Stimulated activated CD4-positive, alpha-beta T cell treated with anti-CD3 and anti-CD28 coated beads, Interleukin-12 subunit alpha, Interleukin-12 subunit beta, amount 100 ng/mL, for 24 hours (primary cell): ENCODE measurements at places on chromosomes 12 and 14.

GRCh38 chr12:91877456-91878235 is 268.0 kb downstream of the BTG1 start:
- DNase-seq, result peak; percentile 3

DNA sequence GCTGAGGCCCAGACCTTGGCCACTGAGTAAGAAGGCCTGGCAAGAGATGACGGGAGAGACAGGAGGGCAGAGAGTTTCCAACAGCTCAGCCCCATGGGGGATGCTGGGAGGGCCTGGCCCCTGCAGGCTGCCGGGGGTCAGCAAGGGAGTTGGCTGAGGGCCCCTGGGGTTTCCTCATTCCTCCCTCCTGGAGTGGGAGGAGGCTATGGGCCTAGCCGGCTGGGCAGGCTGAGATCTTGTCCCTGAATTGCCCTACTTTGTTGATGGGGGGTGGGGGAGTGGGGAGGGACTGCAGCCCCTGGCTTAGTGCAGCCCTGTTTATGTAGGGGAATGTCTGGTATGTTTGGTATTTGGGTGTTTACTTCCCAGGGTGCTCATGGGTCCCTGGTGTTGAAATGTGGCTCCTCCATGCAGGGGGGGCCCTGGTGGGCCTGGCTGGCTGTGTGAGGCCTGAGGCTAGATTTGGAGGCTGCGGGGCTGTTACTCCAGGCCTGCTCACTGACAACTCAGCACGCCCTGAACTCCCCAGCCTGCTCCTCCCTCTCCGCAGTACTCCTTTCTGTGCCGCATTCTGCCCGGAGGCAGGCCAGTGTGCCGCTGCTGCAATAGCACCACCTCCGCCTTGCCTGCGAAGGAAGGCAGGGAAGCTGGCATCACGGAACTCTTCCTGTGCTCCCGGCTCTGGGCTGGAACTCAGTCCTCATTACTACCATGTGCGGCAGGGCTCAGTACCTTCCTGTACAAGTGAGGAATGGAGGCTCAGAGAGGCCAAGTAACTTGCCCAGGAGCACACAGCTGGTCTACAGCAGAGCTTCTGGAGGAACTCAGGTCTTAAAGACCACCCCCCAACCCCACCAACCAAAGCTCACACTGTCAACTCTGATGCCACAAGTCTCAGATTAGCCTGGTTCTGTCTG is 25.3 kb downstream of the JDP2 start:
- DNase-seq, result no peak

DNA sequence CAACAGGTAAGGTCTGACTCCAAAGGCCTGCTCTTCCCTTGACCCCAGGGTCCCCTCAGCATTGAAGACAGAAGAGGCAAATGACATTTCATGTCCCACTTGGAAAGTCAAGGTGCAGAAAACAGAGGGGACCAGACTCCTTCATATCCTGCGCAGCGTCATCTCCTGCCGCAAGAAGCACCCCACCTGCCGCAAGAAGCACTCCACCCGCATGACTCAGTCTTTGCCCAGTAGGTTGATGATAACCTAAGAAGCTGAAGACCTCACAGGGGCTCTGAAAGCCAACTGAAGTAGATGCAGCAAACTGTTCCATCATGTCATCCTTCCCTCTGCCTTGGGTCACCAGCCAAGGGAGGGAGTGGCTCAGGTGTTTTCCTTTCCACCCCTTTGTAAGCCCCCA is 11.6 kb upstream of the SMUG1 start:
- no peak for DNase-seq

GRCh38 chr12:7373226-7373625 is 69.4 kb downstream of the ACSM4 start:
- no peak for DNase-seq

- DNase-seq, result no peak
Observed at GRCh38 chr14:78701246-78701645, 531.1 kb downstream of the NRXN3 start.

DNA sequence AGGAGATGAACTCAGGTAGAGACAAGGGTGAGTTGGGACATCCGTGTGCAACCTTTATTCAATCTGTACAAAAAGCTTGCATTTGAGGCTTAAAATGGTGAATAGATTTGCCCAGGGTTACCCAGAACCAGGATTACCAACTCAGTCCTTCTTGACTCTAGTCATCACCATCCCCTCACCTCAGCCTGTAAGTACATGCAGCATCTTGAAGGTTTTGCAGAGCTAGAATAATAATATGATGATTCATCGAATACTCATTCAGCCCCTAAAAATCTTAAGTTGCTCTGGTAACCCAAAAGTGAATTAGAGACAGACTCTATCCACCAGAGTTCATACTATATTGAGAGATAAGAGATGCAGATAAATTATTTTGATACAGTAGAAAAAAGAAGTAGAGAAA is 90.3 kb downstream of the NKX2-1 start:
- DNase-seq, result no peak

- DNase-seq, result no peak
Observed at GRCh38 chr14:90301668-90302090, 30.1 kb downstream of the NRDE2 start.

- no peak for DNase-seq
Observed at GRCh38 chr12:106234449-106234848, 13.4 kb downstream of the CKAP4 start.

DNA sequence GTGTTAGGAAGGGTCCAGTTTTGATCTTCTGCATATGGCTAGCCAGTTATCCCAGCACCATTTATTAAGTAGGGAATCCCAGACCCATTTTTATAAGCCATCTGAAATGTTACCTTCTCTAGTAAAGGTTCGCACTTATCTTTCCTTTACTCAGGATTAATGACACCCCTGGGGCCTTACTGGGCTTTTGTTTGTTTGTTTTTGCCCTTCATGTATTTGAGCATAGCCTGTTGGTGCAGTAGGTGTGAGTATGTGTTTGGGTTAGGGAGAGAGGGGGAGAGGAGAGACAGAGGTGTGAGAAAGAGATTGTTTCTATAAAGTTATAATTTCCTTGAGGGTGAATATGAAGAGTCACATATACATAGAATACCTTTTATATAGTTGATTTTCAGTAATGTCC is 96.9 kb downstream of the AKAP6 start:
- DNase-seq, result no peak

DNA sequence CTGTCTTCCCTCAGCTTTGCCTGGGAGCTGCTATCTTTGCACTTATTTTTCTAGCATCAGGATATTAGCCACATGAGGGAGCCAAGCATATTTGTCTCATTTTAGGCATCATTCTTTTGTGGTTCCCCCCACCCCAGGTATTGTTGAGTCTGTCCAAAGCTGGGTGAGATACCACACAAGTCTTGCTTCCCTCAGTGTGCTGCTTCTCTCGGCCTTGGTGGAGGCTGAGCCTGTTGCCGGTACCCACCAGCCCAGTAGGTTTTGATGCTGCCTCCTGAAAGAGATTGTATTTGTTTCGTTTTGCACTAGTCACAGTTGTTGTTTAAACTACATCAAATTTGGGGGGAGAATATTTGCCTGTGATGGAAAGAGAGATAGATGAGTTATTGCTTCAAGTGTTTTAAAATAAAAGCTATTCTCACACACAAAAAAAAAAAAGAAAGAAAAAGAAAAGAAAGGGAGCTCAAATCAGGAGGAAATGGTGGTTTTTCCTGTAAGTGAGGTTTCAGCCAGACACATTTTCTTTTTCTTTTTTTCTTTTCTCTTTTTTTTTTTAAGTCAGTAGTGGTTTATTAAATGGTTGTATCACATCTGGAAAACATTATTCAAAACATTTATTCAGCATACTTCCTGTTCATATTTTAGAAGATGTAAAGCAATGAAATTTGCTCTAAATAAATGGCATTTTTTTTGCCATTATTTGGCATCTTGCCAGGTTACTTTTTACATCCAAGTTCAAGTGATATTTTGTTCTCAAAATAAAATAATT is 58.5 kb downstream of the SLC4A8 start:
- peak; percentile 4 for DNase-seq

GRCh38 chr14:57171363-57171762 is 97.3 kb downstream of the EXOC5 start:
- DNase-seq, result no peak

- no peak for DNase-seq
Observed at GRCh38 chr14:77267937-77268699, 2.9 kb downstream of the NGB start.

DNA sequence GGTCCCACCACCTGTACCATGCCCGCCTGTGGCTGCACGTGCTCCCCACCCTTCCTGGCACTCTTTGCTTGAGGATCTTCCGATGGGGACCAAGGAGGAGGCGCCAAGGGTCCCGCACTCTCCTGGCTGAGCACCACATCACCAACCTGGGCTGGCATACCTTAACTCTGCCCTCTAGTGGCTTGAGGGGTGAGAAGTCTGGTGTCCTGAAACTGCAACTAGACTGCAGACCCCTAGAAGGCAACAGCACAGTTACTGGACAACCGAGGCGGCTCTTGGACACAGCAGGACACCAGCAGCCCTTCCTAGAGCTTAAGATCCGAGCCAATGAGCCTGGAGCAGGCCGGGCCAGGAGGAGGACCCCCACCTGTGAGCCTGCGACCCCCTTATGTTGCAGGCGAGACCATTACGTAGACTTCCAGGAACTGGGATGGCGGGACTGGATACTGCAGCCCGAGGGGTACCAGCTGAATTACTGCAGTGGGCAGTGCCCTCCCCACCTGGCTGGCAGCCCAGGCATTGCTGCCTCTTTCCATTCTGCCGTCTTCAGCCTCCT is 1.1 kb downstream of the INHBE start:
- no peak for DNase-seq

DNA sequence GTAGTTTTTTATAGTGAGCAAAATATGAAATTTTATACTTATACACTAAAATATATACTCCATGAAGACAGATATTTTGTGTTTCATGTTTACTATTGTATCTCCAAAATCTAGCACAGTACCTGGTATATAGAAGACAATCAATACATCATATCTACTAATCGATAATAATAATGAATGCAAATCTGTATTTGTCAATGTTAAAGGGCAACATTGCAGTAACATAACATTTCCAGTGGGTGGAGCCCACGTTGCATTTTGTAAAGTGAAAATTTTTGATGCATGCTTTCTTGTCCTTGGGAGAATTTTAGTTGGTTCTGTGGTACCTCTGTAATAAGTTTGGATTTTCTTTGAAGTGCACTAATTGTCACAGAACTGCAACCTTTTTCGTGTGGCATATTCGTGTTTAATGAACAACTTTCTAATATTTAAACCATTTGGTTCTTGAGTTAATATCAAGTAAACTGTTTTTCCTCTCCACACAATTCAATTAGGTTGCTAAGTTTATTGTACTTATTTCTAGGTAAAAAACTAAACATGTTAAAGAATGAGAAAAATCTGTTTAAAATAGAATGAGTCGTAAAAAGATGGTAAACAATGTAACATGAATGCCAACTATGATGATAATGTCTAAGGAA is 47.4 kb downstream of the AVPR1A start:
- DNase-seq, result no peak

DNA sequence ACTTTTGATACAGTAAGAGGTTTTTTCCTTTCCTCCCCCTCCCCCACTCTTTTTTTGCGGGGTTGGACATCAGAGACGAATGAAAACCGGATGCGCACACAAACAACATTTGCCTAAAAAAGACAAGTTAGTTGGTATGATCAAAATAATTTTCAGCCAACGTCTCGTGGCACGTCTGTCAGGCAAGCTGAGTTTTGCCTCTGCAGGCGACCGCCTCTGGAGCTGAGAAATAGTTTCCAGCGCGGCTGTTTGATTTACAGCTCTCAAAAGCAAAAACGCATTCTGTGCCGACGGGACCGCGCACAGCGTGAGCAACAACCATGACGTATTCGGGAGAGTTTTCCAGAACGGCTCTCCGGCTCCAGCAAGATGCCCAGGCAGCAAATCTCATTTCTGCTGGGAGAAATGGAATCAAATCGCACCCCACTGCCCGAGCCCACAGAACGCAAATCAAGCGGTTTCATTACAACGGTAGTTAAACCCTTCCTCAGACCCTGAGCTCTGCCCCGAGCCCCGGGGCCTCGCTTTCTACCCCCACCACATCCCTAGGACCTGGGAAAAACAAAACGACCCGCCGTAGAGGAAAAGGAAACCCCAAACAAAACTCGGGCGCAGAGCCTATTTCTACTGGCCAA is 14.2 kb upstream of the CALM1 start:
- DNase-seq, result peak; percentile 55

- DNase-seq, result no peak
Observed at GRCh38 chr12:21659383-21659782, 1.7 kb upstream of the LDHB start.

DNA sequence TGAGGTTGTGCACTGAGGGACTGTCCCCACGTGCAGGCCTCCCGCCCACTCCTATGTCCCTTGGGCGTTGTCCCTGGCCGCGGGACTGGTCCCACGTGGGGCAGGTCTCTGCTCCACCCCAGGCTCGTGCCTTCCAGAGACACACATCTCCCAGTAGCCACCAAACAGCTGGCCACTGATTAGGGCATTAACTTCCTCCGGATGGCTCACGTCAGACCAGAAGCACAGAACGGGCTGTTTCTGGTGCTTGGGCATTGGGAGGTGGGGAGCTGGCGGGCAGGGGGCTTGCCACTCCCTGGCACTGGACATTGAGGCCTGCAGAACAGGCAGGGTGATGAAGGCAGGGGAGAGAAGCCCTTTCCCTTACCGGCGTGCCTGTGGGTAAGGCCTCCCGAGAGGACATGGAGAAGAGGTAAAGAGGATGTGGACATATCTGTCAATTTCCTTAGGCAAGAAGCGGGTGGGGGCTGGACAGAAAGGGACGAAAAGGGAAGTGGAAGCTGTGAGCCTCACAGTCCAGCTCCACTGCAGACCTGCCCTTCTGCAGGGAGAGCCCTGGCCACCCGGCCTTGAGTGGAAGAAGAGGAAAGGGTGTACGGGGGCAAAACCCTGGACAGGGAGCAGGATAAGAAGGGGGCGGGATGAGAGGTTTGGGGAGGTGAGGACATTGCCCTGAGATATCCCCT is 101.2 kb downstream of the NINJ2 start:
- DNase-seq, result no peak

DNA sequence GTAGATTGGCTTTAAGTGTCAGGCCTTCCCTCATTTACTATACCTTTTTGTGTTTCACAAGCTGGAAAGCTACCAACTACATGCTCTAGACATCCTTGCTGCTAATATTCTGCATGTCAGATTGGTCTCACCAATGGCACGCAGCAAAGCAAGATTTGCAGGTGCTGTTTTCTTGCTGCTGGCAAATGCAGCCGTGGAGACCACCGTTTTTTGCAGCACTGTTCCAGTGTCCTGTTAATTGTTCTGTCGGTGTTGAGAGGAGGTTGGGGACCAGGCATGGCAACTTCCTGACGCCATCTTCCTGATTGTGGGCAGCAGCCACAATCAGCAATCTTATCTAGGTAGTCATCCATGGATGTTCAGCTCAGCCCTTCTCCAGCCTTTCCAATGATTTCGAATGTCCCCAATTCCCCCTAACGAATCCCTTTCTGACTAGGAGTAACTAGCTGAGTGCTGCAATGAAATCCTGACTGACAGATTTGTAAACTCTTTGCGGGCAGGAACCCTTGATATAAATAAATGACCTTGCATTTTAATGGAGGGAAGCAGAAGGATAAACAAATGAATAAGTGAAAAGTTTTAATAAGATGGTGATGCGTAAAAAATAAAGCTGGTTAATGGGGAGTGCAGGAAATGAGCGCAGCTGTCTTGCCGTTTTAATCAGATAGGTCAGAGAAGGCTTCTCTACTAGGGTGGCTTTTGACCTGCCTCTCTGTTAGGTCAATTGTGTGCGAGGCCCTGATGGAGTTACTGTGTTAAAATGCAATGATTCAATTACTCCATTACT is 574 bp upstream of the CRADD start:
- no peak for DNase-seq
